ENCODE measurements at places on chromosomes 3 and 15.

DNA sequence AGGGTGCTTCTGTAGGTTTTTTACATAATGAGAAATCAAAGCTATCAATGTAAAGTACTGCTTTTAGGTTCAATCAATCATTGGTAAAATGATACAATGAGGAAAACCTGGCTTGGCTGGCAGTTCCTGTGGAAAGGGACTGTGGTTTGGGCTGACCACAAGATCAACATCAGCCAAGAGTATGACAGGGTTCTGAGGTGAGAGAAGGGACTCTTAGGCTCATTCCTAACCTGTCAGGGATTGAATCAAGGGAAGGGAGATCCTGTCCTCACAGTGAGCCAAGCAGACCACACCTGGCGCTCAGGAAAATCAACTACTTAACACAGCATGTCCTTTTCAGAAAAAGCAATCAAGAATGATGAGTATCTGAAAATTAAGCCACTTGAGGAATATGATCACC, 111.1 kb downstream of the MAGI1 start:
- no peak for DNase-seq
- H3K27ac ChIP-seq: peak overlapping the region; percentile 72
- no peaks in the 10 kb centered on the region for H3K27me3 ChIP-seq
- no peak overlapping the region for H3K4me3 ChIP-seq
- H3K36me3 ChIP-seq: no peaks in the 10 kb centered on the region

- H3K4me1 ChIP-seq: peaks cover 46% of the 10 kb centered on the region
- no peak overlapping the region for H3K27ac ChIP-seq
- no peaks in the 10 kb centered on the region for H3K36me3 ChIP-seq
- H3K4me3 ChIP-seq: no peak overlapping the region
These were observed 557.6 kb downstream of the IGSF11 start for GRCh38 chr3:118476885-118477618.

GRCh38 chr3:52216585-52217408, 8.6 kb downstream of the TLR9 start:
- peaks cover 38% of the 10 kb centered on the region for H3K36me3 ChIP-seq
- H3K4me3 ChIP-seq: no peak overlapping the region
- peak overlapping the region; percentile 1 for H3K27ac ChIP-seq
- DNase-seq: no peak
- H3K27me3 ChIP-seq: no peaks in the 10 kb centered on the region

DNA sequence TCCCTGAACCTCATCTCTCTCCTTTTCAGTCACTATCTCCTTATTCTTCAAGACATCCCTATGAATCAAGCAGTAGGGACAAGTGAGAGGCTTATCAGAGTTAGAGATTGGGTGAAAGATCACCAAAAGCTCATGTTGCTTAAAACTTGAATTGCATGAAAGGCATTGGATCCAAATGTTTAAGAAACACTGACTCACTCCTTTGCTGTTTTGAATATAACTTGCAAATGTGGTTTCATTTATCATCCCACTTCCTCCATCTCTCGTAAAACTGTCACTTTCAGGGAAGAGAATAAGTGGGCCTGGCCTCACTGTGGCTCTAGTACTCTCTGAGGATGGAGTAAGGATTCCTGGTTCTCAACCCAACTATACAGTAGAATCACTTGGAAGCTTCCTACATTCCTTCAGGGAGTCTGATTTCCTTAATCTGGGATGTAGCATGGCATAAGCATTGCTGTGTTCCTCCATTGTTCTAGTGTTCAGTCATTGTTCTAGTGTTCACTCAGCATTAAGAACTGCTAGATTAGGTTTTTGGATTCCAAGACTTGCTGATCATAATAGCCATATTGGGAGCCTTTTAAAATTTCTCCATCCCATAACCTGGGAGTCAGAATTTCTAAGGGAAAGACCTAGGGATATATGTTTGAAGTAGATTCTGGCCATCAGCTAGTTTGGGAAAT, 171.8 kb downstream of the TMEM108 start:
- H3K4me1 ChIP-seq: peaks cover 89% of the 10 kb centered on the region
- peaks cover 10% of the 10 kb centered on the region for H3K36me3 ChIP-seq
- H3K27ac ChIP-seq: peak overlapping the region; percentile 31
- H3K4me3 ChIP-seq: no peak overlapping the region

- H3K27ac ChIP-seq: no peak overlapping the region
- peaks cover 45% of the 10 kb centered on the region for H3K4me1 ChIP-seq
- no peaks in the 10 kb centered on the region for H3K27me3 ChIP-seq
- no peak for DNase-seq
- H3K36me3 ChIP-seq: no peaks in the 10 kb centered on the region
These were observed 9.3 kb upstream of the RPL29 start for GRCh38 chr3:52004906-52005395.

DNA sequence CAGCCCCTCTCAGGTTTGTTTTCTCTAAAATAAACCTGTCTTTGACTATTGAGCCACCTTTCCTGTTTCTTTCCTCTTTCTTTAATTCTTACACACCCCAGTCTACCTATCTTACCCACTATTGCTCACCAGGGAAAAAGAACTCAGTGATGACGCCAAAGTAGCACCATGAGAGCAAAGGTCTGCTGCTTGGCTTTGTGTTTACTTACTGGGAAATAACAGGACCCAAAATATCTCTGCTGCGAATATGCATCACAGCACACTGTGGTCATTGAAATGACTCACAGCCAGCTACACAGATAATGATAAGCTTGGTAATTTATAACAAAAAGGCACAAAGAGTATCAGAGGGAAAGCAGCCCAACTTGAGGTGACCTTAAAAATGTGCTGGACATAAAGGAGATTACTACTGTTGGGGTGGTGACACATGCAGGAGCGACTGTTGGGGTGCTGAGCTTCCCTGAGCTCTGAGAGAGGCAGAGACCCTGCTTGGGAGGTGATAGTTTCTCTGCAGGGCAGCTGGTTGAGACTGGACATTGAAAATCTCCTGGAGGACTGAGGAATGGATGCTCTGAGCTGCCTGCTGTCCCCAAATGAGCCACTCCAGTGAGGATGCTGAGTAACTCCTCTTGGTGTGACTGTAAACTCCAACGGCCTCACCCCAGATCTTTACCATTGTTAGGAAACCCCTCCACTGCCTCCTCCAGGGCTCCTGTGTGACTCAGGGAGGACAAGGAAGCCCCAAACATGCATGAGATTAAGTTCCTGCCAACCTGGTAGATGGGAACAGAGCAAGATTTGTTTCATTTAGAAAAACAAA, 14.5 kb downstream of the EFCAB12 start:
- DNase-seq: no peak
- no peaks in the 10 kb centered on the region for H3K36me3 ChIP-seq
- peaks cover 11% of the 10 kb centered on the region for H3K27me3 ChIP-seq
- 0 out of 2 replicates have a peak, but pooled peaks cover 3% of the 10 kb centered on the region for H3K4me1 ChIP-seq
- H3K27ac ChIP-seq: no peak overlapping the region

DNA sequence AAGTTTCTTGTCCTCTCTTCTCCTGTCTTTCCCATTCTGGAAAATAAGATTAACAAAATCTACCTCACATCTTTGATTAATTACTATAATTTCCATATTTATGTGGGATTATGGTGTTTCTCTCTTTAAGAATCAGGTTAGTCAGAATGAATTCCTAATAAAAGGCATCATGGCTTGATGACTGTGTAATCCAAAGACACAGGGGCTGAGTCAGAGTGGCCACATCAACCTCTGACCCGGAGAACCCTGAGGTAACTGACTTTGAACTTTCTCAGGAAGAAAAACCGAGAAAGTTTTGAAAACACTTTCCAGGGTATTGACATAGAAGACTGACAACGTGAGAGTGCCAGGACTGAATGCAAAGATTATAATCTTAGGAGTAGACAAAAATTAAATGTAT, 170.3 kb upstream of the MCTP2 start:
- no peaks in the 10 kb centered on the region for H3K36me3 ChIP-seq
- no peak for DNase-seq
- no peaks in the 10 kb centered on the region for H3K27me3 ChIP-seq
- H3K4me3 ChIP-seq: no peak overlapping the region

GRCh38 chr3:127770671-127771355, 51.5 kb downstream of the MGLL start:
- H3K4me3 ChIP-seq: no peak overlapping the region
- no peak for DNase-seq
- H3K36me3 ChIP-seq: no peaks in the 10 kb centered on the region
